ENCODE measurements at places on chromosomes 7 and 10.

GRCh38 chr10:29394321-29394932, 105.6 kb downstream of the LYZL1 start:
- H3K4me1 ChIP-seq: no peaks in the 10 kb centered on the region
- H3K36me3 ChIP-seq: no peaks in the 10 kb centered on the region
- H3K27ac ChIP-seq: no peak overlapping the region
- no peaks in the 10 kb centered on the region for H3K27me3 ChIP-seq
- no peak overlapping the region for H3K4me3 ChIP-seq

GRCh38 chr7:148609045-148609725, 18.6 kb downstream of the C7orf33 start:
- H3K27ac ChIP-seq: no peak overlapping the region
- H3K4me3 ChIP-seq: no peak overlapping the region
- H3K4me1 ChIP-seq: no peaks in the 10 kb centered on the region
- no peaks in the 10 kb centered on the region for H3K27me3 ChIP-seq

DNA sequence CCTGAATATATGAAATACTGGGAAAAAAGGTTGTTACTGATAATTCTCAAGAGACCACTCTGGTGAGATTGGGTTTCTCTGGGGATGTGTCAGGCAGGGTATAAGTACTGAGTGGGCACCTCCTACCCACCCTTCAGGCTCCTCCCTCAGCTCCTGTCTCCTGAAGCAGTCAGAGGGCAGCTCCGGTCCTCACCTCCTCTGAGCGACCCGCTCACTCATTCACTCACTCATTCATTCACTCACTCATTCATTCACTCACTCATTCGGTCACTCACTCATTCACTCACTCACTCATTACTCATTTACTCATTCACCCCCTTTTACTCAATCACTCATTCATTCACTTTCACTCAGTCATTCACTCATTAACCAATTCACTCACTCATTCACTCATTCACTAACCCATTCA, 6.9 kb upstream of the PFKP start:
- no peaks in the 10 kb centered on the region for H3K36me3 ChIP-seq
- H3K4me3 ChIP-seq: no peak overlapping the region
- H3K27ac ChIP-seq: no peak overlapping the region
- no peaks in the 10 kb centered on the region for H3K27me3 ChIP-seq
- no peak for DNase-seq

DNA sequence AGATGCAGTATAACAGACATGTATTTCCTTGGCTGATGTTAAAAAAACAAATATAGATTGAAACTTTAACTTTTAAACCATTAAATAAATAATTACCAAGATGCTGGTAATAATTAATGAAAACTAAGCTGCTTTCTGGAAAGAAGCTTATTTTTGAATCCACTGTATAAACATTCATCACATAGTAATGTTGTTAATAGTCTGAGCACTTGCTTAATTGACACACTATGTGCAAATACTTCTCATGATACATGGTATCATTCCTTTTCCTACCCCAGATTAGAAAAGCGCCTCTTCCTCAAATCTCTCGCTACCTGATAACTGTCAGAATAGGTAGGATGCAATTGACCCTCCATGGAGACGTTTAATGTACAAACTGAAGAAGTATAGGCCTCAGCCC, 15.0 kb upstream of the COL28A1 start:
- no peaks in the 10 kb centered on the region for H3K27me3 ChIP-seq
- no peak overlapping the region for H3K4me3 ChIP-seq
- H3K36me3 ChIP-seq: no peaks in the 10 kb centered on the region
- H3K4me1 ChIP-seq: peaks cover 10% of the 10 kb centered on the region

- no peak overlapping the region for H3K27ac ChIP-seq
- H3K27me3 ChIP-seq: no peaks in the 10 kb centered on the region
- no peak for DNase-seq
- no peak overlapping the region for H3K4me3 ChIP-seq
Observed at GRCh38 chr10:58041901-58042300, 225.8 kb downstream of the IPMK start.

GRCh38 chr7:15626041-15626440, 60.4 kb downstream of the MEOX2 start:
- DNase-seq: no peak
- H3K27me3 ChIP-seq: no peaks in the 10 kb centered on the region
- no peak overlapping the region for H3K27ac ChIP-seq
- H3K4me3 ChIP-seq: no peak overlapping the region
- H3K4me1 ChIP-seq: no peaks in the 10 kb centered on the region

DNA sequence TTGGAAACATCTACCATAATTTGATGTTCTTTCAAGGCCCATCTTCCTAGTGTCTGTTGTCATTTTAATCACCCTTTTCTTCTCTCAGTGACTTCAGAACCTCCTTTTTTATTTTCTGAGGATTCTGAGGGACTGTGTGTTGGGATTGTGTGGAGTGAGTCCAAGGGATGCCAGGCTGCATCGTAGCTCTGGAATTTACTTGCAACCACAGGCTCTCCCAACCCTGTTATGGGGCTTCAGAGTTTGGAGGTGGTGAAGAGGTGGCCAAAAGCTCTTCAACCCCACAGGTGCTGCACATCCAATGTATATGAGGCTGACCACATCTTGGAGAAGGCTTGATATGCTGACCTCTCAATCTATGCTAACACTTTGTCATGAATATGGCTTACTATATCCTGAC, 79.5 kb upstream of the GPR141 start:
- no peak for DNase-seq
- no peaks in the 10 kb centered on the region for H3K36me3 ChIP-seq
- no peak overlapping the region for H3K4me3 ChIP-seq
- H3K27me3 ChIP-seq: no peaks in the 10 kb centered on the region
- H3K4me1 ChIP-seq: no peaks in the 10 kb centered on the region
- H3K27ac ChIP-seq: no peak overlapping the region

- H3K4me3 ChIP-seq: no peak overlapping the region
- no peaks in the 10 kb centered on the region for H3K36me3 ChIP-seq
- H3K27me3 ChIP-seq: no peaks in the 10 kb centered on the region
Observed at GRCh38 chr10:8455181-8455580, 400.7 kb downstream of the GATA3 start.

DNA sequence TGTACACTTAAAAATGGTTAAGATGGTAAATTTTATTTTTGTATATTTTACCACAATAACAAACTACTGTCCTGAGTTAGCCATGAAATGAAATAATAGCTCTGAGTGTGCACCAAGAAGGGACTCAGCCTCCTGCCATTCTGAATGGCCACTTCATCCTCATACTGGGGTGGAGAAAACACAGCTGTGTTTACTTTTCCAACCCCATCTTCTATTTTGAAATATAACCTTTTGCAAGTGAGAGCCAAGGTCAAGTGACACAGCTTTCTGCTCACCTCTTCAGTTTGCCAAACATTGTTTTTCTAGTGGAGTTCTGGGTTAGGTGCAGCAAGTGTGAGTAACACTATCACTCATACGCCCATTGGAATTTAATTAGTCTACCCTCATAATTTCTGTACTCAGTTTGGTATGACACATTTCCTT, 107.4 kb upstream of the GLCCI1 start:
- no peak overlapping the region for H3K27ac ChIP-seq
- H3K4me1 ChIP-seq: peaks cover 3% of the 10 kb centered on the region
- no peak for DNase-seq

GRCh38 chr10:119374236-119374635, 166.9 kb downstream of the GRK5 start:
- no peak overlapping the region for H3K27ac ChIP-seq
- H3K4me1 ChIP-seq: peaks cover 42% of the 10 kb centered on the region
- H3K27me3 ChIP-seq: no peaks in the 10 kb centered on the region

GRCh38 chr10:100146875-100147650, 38.8 kb downstream of the ERLIN1 start:
- H3K36me3 ChIP-seq: peaks cover 17% of the 10 kb centered on the region
- H3K4me3 ChIP-seq: no peak overlapping the region
- H3K27me3 ChIP-seq: no peaks in the 10 kb centered on the region
- H3K4me1 ChIP-seq: no peaks in the 10 kb centered on the region
- DNase-seq: no peak
- no peak overlapping the region for H3K27ac ChIP-seq

GRCh38 chr7:119944601-119944972, 328.4 kb upstream of the KCND2 start:
- H3K4me1 ChIP-seq: no peaks in the 10 kb centered on the region
- H3K27me3 ChIP-seq: no peaks in the 10 kb centered on the region
- DNase-seq: no peak
- no peaks in the 10 kb centered on the region for H3K36me3 ChIP-seq
- H3K27ac ChIP-seq: no peak overlapping the region

DNA sequence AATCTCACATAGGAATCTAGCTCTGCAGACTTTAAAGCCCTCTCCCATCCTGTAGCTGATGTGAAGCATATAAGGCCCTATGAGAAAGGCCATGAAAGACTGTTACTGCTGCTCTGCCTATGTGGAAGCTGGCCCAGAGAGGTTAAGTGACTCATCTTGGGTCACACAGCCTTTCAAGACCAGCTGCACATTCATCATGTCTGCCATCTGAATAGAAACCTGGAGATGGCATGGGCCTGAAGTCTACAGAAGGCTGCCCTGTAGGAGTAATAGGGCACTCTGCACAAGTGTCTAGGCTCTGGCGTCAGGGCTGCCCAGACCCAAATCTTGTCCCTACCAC, 59.4 kb upstream of the COL13A1 start:
- DNase-seq: no peak
- H3K4me3 ChIP-seq: no peak overlapping the region
- H3K27me3 ChIP-seq: peaks cover 17% of the 10 kb centered on the region
- H3K27ac ChIP-seq: no peak overlapping the region

- H3K4me1 ChIP-seq: no peaks in the 10 kb centered on the region
- DNase-seq: no peak
- no peak overlapping the region for H3K4me3 ChIP-seq
- H3K27me3 ChIP-seq: no peaks in the 10 kb centered on the region
- H3K36me3 ChIP-seq: no peaks in the 10 kb centered on the region
Observed at GRCh38 chr7:40645197-40645596, 510.4 kb downstream of the SUGCT start.

- peaks cover 34% of the 10 kb centered on the region for H3K36me3 ChIP-seq
- no peaks in the 10 kb centered on the region for H3K27me3 ChIP-seq
- H3K4me3 ChIP-seq: no peak overlapping the region
- DNase-seq: no peak
Observed at GRCh38 chr7:43944286-43944685, 18.1 kb downstream of the UBE2D4 start.

DNA sequence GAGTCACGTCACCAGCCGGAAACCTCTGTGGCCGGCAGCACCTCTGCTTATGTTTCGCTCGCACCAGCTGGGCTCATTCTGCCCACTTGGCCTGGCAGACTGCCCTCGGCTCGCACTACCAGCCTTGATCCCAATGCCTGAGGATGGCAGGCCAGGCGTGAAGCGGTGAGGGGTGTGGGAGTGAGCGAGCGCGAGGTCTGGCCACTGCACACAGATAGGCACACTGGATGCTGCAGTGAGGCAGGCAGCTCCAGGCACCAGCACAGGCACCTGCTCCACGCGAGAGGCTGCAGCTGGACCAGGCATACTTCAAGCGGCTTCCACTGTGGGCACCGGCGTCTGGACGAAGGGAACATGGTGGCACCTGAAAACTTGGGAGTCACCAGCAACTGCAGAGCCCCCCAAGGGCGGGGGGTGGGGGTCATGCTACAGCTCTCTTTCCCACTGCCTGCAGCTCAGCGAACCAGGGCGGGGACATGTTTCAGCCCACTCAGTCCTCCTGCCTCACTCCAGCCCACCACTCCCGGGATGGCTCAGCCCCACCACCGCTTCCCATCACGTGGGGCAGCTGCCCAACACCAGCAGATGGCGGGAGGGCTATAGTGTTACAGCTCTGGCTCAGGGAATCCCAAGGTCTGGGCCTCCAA, 5.4 kb upstream of the DMTF1 start:
- H3K4me3 ChIP-seq: no peak overlapping the region
- no peak overlapping the region for H3K27ac ChIP-seq
- H3K4me1 ChIP-seq: peaks cover 16% of the 10 kb centered on the region
- peak; percentile 64 for DNase-seq

- H3K4me1 ChIP-seq: peaks cover 14% of the 10 kb centered on the region
- no peak for DNase-seq
- H3K27me3 ChIP-seq: no peaks in the 10 kb centered on the region
- peak overlapping the region; percentile 17 for H3K27ac ChIP-seq
Observed at GRCh38 chr10:122044045-122044661, 55.2 kb downstream of the TACC2 start.

GRCh38 chr10:112520914-112521313, 73.9 kb downstream of the VTI1A start:
- no peaks in the 10 kb centered on the region for H3K36me3 ChIP-seq
- H3K27me3 ChIP-seq: no peaks in the 10 kb centered on the region
- no peak overlapping the region for H3K27ac ChIP-seq

DNA sequence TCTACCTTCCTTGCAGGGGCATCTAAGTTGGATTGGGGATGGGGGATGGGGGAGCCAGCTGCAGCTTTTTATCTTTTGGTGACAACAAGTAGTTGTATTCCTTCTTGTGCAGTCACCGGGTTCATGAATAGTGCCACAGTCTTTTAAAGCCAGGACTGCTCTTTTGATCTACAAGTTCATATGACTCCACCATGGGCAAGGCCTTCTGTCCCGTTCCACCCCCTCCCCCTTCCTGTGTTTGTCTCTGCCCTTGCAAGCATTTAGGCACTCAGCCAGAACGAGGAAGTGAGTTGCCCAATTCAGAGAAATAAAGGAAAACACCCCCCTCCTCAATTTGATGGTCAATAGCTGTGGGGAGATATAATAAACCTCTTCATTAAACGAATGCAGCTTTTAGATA, 44.8 kb upstream of the EGR2 start:
- no peaks in the 10 kb centered on the region for H3K4me1 ChIP-seq
- DNase-seq: no peak
- H3K36me3 ChIP-seq: no peaks in the 10 kb centered on the region
- H3K27me3 ChIP-seq: no peaks in the 10 kb centered on the region
- no peak overlapping the region for H3K27ac ChIP-seq

DNA sequence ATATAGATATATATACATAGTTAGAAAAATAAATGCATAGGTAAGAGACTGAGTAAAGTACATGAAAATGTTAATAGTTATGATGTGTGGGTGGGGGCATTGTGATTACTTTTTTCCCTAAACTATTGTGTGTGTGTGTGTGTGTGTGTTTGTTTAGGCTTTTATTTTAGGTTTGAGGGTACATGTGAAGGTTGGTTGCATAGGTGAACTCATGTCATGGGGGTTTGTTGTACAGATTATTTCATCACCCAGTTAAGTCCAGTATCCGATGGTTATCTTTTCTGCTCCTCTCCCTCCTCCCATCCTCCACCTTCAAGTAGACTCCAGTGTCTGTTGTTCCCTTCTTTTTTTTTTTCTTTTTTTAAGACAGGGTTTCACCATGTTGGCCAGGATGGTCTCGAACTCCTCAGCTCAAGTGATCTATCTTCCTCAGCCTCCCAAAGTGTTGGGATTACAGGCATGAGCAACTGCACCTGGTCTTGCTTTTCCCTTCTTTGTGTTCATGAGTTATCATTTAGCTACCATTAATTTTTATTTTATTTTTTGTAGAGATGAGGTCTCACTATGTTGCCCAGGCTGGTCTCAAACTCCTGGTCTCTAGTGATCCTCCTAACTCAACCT, 1.9 kb upstream of the RUFY2 start:
- H3K4me3 ChIP-seq: no peak overlapping the region
- H3K4me1 ChIP-seq: peaks cover 8% of the 10 kb centered on the region
- no peak for DNase-seq
- H3K27me3 ChIP-seq: no peaks in the 10 kb centered on the region
- no peak overlapping the region for H3K27ac ChIP-seq

- no peak overlapping the region for H3K4me3 ChIP-seq
- no peaks in the 10 kb centered on the region for H3K27me3 ChIP-seq
- H3K27ac ChIP-seq: no peak overlapping the region
- no peak for DNase-seq
- H3K4me1 ChIP-seq: peaks cover 42% of the 10 kb centered on the region
Observed at GRCh38 chr10:6177880-6178281, 24.9 kb upstream of the PFKFB3 start.

GRCh38 chr7:14748461-14748860, 154.1 kb downstream of the DGKB start:
- no peak overlapping the region for H3K4me3 ChIP-seq
- no peaks in the 10 kb centered on the region for H3K36me3 ChIP-seq
- no peak for DNase-seq
- H3K4me1 ChIP-seq: no peaks in the 10 kb centered on the region
- H3K27me3 ChIP-seq: no peaks in the 10 kb centered on the region
- no peak overlapping the region for H3K27ac ChIP-seq
